ENCODE measurements at places on chromosomes 4 and X.

GRCh38 chrX:12936947-12937346 lies 30.5 kb downstream of the TLR8 start:
- no peak for DNase-seq

- DNase-seq = no peak
Measured at GRCh38 chr4:98203332-98204235, 57.6 kb upstream of the RAP1GDS1 start.

GRCh38 chr4:19425146-19425545 lies 826.6 kb upstream of the SLIT2 start:
- peak; percentile 78 for DNase-seq

GRCh38 chr4:153652051-153652784 lies 31.9 kb upstream of the TLR2 start:
- DNase-seq = no peak

DNA sequence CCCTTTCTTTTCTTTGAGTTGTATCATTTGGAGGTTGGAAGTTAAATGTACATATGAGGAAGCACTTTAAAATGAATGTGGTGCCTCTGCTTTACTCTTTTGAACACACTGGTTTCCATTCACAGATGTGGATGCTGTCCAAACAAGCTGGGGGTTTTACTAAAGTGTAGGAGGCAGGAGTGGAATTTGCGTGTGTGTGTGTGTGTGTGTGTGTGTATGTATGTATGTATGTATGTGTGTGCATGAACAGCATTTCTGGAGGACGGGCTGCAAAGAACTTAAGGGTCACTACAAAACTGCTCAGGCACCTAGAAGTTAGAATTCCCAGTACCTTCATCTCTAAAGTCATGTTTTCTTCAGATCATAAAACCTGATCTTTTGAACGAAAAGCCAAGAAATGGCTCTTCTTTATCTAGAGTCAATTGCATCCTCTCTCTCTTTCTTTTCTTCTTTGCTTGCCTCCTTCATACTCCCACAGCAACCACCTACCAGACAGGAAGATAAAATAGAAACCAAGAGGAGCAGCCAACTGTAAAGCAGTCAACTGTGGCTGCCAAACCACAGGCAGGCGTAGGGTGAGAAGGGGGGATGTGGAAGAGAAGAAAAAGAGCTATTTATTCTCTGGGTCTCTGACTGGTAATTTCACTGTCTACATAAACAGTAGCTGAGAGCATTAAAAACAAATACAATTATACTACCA lies 177.0 kb upstream of the RASGEF1B start:
- no peak for DNase-seq

GRCh38 chrX:148960060-148960459 lies 459.6 kb downstream of the AFF2 start:
- DNase-seq = no peak

- no peak for DNase-seq
Measured at GRCh38 chr4:135277980-135278315, 1076.4 kb upstream of the PABPC4L start.

GRCh38 chr4:4356106-4357041 lies 30.5 kb upstream of the NSG1 start:
- DNase-seq = no peak

DNA sequence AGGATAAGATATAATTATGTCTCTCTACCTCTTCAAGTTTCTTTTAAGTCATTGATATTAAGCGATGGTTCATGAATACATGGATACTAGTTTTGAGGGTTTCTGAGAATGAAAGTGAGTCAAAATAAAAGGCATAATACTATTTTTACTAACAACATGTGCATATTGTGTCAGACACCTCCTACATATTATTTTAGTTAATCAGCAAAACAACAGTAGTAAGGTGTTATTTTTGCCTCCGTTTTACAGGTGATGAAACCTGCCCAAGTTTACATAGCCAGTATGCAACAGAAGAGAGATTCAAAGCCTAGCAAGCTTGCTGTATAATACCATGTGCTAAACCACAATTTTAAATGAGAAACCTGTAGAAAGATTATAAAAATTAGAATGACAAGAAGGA lies 544.1 kb downstream of the EPHA5 start:
- DNase-seq = no peak

DNA sequence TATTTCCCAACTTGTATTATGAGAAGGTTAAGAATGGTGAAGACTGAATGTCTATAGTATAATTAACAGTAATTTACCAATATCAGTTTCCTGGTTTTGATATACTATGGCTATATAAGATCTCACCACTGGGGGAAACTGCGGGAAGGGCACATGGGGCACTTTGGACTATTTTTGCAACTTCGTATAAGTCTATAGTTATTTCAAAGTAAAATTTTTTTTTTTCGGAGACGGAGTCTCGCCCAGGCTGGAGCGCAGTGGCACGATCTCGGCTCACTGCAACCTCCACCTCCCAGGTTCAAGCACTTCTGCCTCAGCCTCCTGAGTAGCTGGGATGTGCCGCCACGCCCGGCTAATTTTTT lies 46.1 kb downstream of the CXorf58 start:
- no peak for DNase-seq

DNA sequence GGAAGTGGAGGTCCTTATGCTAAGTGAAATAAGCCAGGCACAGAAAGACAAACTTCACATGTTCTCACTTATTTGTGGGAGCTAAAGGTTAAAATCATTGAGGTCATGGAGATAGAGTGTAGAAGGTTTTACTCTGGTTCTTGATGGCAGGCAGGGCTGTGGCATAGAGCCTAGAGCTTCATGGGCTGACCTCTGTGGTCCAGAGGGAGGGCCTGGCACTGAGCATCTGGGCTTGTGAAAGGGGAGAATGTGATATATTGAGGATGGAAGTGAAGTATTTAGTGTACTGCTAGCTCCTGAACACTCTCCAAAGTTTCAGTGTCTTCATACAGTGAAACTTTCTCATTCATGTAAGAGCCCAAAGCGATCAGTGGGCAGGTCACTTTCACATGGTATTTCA lies 71.3 kb upstream of the ANXA3 start:
- no peak for DNase-seq

- DNase-seq = peak; percentile 47
Measured at GRCh38 chrX:20252381-20253231, 14.1 kb downstream of the RPS6KA3 start.

DNA sequence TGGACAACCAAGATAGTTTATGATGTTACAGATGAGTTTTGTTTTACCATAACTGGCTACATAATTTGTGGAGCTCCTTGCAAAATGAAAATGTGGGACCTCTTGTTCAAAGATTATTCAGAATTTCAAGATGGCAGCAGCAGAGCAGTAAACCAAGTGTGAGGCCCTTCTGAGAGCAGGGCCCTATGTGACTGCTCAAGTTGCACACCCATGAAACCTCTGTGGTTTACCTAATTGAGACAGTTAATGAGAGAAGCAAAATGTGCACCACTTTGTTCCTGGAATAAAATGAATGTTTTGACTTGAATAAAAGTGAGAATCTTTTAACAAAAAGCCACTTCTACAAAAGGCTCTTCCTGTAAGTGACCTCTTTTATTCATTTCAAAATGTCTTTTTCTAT lies 519.2 kb downstream of the RPA4 start:
- DNase-seq = no peak

GRCh38 chrX:11899091-11899490 lies 141.1 kb downstream of the MSL3 start:
- DNase-seq = peak; percentile 1

GRCh38 chrX:64925480-64925879 lies 50.8 kb downstream of the ZC4H2 start:
- no peak for DNase-seq

GRCh38 chr4:61501812-61502211 lies 301.7 kb downstream of the ADGRL3 start:
- DNase-seq = no peak

GRCh38 chr4:38489011-38489861 lies 174.8 kb upstream of the KLF3 start:
- DNase-seq = peak; percentile 61

GRCh38 chr4:113958766-113959538 lies 20.5 kb downstream of the ARSJ start:
- peak; percentile 97 for DNase-seq

DNA sequence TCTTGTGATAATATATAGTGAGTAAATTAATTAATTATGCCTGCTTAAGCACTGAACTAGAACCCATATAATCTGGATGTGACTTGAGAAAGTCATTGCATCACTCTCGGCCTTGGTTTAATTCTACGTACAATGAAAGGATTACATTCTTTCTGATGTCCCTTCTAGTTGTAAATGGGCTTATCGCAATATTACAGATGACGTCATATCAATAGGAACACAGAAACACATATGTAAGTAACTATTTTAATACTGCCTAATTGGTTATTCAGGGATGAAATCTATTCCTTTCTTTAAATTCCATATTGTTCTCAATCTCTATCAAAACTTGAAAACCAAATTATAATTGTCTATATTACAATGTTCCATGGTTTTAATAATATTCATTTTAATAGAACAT lies 504.6 kb downstream of the PRR32 start:
- no peak for DNase-seq

DNA sequence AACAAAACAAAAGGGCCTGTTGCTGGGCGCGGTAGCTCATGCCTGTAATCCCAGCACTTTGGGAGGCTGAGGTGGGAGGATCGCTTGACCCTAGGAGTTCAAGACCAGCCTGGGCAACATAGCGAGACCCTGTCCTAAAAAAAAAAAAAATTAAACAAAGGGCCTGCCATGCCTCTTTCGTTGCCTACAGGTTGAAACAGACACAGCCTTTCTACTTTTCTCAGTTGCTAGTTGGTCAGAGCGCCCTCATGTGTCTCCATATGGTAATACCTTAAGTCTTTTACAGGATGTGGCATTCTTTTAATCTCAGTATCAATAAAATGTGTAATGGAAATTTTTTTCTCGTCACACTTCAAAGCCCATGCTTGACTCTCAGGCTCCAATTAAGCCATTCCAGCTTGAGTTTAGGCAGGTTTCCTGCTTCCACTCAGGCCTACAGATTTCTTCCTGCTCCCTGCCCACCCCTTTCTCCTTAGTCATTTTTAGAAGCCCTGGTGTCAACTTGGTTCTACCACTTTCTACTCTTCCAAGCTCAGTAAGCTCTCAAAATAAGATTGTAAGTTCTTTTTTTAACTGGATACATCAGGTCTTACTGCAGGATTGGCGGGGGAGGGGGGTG lies 4.6 kb upstream of the SOWAHD start:
- peak; percentile 44 for DNase-seq

DNA sequence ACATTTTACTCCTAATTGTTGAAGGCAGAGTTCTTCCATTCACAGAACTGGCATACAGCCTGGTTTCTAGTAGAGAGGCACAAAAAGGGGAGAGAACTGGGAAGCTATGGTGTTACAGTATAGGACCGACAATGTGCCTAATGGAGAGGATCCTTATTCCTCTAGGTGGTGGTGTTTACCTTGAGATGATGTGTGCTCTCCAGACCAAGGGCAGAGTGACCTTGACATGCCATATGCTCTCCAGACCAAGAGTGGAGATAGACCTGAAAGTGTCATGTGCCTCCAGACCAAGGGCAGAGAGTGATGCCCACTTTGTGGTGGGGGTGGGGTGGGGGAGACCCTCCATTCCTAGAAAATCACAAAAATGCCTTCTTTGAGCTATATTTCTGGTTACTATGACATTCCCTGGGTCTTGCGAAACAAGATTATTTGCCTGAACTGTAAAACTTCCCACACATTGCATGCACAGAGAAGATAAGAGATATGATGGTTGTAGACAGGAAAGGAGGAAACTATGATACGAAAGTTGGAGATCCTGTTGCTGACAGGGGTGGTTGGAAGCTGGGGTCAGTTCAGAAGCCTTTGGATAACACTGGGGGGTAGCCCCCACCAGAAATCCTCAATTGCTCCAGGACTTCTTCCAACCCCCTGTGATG lies 119.7 kb downstream of the TEX13C start:
- DNase-seq = peak; percentile 0

DNA sequence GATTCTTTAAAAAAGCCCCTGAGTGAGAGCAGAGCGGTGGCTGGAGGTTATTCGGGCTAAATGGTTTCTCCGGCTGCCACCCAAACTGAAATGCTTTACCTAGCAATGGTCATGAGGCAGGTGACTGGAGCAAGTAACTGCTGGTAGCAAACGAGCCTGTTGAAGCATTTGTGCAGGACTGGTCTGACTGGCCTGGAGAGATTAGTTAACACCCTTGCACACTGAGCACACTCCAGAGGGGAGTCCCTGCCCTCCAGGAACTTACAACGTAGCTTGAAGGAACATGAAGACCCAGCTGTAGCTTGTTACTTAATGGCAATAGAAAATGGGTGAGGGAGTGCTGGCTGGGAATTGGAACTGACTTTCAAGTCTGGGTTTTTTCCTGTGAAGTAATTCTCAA lies 40.4 kb downstream of the CCNG2 start:
- no peak for DNase-seq

DNA sequence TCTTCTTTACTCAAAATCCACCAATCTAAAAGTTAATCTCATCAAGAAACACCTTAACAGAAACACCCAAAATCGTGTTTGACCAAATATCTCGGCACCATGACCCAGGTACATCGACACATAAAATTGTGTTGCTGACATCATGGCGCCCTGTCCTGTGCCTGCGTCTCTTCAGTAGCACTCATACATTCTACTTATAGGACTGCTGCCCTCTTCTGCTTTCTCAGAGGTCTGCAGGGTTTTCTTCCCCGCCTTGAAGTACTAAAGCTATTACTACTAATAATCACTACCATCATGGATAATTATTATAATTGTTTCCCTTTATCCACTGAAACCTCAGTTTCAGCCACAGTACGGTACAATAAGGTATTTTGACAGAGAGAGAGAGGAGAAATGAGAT lies 1403.1 kb upstream of the TENM3 start:
- DNase-seq = no peak

- DNase-seq = no peak
Measured at GRCh38 chr4:103364083-103364482, 165.9 kb upstream of the CENPE start.

DNA sequence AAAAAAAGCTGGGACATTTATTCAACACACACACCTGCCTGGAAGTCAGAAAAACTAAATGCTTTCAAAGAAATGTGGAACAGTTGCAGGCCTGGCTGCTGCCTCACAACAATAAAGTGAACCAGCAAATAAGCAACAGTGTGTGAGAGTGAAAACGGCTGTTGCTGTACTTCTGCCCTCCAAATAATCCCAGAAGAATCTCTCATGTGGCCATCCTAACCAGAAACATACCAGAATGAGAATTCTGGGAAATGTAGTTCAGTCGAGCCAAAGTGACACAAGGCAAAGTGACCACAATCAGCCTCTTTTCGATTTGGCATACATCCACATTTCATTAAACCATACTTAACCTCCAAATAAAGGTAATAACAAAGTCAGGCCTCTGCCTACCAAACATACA lies 204.5 kb downstream of the SLC7A11 start:
- peak; percentile 75 for DNase-seq

DNA sequence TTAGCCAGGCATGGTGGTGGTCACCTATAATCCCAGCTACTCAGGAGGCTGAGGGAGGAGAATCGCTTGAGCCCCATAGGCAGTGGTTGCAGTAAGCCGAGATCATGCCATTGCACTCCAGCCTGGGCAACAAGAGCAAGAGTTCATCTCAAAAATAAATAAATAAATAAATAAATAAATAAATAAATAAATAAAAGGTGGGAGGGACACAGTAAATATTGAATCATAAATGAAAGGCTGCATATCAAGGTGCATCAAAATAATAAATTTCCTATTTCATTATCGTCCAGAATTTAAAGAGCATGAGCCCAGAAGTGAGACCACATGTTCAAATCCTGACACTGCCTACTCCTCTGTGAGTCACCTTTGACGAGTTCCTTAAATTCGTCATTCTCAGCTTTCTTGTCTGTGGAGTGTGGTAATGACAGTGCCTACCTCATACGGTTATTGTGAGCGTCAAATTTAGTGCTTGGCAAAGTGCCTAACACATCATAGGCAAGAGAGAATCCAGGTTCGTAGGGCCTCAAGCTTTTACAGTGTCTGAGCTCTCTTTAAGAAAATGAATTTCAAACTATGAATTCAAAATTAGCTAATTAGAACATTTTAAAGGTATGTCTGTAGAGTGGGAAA lies 49.9 kb downstream of the IL15 start:
- DNase-seq = peak; percentile 18

Measured in fibroblast of skin of scalp (primary cell).